Stimulated activated CD4-positive, alpha-beta T cell treated with anti-CD3 and anti-CD28 coated beads, Interleukin-1b, Interleukin-23, amount 100 ng/mL, for 48 hours (primary cell): ENCODE measurements at places on chromosomes 16 and 17.

GRCh38 chr17:4318186-4318585 is 48.3 kb downstream of the UBE2G1 start:
- no peak for DNase-seq

DNA sequence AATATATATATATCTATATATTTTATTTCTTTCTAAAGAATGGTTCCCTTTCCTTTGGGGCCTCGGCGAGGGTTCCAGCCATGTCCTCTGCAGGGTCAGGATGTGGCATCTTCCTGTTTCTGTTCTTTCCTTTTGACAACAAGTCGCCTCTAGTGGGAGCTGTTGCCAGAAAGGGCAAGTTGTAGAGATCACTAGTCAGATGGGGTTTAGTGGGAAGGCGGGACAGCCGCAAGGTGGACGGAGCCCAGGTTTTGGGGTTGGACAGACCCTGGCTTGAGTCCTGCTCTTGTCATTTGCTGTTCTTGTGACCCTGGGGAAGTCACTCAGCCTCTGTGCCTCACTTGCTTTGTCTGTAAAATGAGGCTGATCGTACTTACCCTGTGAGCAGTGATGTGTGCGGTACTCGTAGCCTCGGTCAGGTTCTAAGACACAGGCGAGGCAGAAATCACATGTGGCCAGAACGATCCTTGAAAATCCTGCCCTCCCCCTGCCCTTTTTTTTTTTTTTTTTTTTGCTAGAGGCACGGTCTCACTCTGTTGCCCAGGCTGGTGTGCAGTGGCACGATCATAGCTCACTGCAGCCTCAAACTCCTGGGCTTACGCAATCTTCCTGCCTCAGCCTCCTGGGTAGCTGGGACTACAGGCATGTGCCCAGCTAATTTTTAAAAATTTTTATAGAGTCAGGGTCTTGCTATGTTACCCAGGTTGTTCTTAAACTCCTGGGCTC is 80.1 kb downstream of the ABCC6 start:
- no peak for DNase-seq

GRCh38 chr17:48429156-48429555 is 858 bp downstream of the SKAP1 start:
- peak; percentile 23 for DNase-seq

- peak; percentile 52 for DNase-seq
Observed at GRCh38 chr16:69112285-69113129, 7.1 kb downstream of the HAS3 start.

GRCh38 chr16:27515874-27516353 is 33.8 kb downstream of the GTF3C1 start:
- peak; percentile 16 for DNase-seq

- DNase-seq: peak; percentile 90
Observed at GRCh38 chr17:81967533-81968395, 6.8 kb upstream of the NOTUM start.

DNA sequence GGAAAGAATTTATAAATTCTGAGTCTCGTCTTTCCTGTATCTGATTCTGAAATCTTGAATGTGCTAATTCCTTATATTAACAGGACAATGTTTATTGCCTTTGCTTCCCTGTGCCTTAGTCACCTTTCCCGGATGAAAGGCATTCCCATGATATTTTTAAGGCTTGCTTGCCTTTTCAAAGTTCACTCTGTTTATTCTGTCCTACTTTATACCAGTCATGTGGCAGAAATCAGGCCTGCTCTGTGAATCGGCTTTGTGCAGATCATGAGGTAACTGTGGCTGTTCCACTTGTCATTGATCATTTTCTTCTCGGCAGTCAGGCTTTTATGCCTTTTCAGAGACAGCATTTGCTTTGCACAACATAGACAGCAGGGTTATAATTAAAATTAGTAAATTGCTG is 28.8 kb upstream of the ABCC11 start:
- no peak for DNase-seq

DNA sequence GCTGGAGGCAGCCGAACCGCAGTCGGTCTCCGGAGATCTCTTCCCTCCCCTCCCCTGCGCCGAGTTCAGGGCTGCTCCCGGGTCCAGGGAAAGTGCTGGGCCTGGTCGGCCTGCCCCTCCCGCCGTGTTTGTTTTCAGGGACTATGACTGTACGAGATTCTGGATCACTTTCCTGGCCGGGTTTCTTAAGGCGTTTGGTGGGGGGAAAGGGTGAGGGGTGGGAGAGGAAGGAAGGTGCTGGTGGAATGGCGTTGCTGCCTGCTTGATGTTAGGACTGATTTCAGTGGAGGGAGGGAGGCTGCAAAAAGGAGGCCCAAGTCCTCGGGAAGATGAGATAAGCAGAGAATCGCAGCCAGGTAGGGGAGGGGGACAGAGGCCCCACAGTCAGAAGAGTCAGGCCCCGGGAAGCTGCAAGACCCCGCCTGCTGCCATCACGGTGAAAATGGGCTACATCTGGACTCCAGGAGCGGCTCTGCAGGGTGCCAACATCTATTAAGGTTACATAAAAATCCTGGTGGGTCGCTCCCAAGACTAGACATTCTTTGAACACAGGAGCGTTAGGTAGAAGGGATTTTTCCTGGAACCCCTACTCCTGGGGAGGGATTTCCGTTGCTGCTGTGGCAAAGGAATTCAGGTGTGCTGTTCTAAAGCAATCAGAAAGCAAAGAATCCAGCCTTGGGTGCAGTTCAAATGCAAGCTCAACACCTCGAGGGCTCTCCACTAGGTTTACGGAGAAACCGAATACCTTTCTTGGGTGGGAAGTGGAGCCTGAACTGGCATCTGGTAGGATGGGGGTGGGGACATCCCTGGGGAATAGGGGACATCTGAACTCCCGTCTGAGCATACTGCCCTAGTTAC is 1.2 kb downstream of the ARHGAP44 start:
- DNase-seq: no peak

DNA sequence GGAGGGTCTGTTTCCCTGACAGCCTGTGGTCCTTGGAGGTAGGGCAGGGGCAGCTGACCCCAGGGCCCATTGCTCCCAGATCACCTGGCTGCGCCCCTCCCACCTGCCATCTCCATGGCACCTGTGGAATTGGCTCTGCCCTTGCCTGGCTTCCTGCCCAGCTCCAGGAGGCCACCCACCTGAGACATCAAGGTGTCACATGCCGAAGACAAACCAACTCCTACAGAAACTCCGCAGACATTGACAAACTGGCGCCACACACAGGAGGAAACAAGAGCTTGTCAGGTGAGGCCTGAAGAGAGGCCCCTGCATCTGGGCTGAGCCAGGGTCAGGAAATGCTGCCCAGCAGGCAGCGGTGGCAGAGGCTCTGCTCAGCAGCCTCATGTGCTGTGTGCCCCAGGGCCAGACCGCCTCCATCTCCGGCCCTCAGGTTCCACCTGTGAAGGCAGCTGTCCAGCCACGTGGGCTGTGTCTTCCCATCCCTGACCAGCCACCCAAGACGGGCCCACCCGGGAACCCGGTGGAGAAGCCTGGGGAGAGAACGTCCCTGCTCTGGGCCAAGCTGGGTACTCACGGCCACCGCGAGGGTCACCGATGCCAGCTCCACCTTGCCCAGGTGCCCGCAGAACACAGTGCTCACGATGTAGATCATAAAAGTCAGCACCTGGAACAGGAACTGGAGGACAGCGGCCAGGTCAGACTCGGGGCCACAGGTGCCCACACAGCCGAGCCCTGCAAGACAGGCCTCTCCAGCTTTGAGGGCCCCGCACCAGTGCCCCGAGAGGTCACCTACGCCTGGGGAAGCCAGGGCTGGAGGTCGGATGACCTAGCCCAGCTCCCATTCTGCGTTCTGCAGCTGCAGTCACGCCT is 1.6 kb downstream of the SLC47A2 start:
- DNase-seq: no peak

DNA sequence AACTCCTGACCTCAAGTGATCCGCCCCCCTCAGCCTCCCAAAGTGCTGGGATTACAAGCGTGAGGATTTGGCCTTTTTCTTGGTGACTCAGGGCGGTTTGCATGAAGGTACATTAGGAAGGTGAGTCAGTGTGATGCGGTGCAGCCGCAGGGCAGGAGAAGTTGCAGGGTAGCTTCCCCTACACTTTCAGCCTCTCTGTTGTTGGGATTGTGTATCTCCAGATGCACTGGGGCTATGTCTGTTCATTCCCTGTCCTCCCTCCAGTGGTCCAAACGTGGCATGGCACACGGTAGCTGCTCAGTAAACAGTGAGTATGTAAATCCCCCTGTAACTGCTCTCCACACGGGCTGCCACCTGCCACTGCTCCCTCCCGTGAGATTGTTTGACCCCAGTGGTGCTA is 109.1 kb upstream of the CDC42EP4 start:
- no peak for DNase-seq

GRCh38 chr17:9971991-9972390 is 66.9 kb upstream of the RCVRN start:
- no peak for DNase-seq

- DNase-seq: no peak
Observed at GRCh38 chr17:76659928-76660655, 16.5 kb upstream of the ST6GALNAC1 start.

DNA sequence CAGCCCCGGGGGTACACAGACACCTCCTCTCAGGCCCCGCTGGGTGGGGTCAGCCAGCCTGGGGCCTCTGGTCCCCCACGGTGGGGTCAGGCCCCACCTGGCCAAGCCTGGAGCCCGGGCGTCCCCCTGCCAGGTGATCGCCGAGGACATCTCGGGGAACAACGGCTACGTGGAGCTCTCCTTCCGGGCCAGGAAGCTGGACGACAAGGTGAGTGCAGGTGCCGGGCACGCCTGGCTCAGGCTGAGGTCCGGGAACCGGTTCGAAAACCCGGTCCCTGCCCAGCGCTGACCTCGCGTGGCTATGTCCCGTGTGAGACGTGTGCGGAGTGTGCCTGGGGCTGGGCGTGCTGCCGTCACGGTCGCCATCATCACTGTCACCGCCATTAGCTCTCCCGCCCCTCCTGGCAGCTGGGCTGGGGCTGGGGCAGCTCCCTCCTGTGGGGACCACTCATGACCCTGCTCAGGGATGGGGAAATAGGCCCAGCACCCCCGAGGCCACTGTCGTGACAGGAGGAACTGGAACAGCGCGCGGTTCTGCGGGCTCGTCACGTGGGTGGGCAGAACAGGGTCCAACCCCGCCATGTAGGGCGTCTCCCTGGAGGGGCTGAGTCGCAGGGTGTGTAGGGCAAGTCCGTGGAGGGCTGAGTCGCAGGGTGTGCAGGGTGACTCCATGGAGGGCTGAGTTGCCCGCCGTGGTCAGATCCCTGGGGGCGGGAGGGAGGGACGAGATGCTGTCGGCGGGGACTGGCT is 8.5 kb downstream of the CPNE7 start:
- DNase-seq: no peak
